ENCODE measurements at places on chromosomes 5 and 9.

GRCh38 chr9:127537014-127537413 is 75.1 kb upstream of the STXBP1 start:
- DNase-seq: no peak

- DNase-seq: no peak
Measured at GRCh38 chr9:135355521-135356011, 124.0 kb upstream of the PPP1R26 start.

- DNase-seq: no peak
Measured at GRCh38 chr5:128300181-128300580, 216.6 kb downstream of the SLC12A2 start.

- no peak for DNase-seq
Measured at GRCh38 chr9:27497883-27498417, 26.1 kb upstream of the IFNK start.

DNA sequence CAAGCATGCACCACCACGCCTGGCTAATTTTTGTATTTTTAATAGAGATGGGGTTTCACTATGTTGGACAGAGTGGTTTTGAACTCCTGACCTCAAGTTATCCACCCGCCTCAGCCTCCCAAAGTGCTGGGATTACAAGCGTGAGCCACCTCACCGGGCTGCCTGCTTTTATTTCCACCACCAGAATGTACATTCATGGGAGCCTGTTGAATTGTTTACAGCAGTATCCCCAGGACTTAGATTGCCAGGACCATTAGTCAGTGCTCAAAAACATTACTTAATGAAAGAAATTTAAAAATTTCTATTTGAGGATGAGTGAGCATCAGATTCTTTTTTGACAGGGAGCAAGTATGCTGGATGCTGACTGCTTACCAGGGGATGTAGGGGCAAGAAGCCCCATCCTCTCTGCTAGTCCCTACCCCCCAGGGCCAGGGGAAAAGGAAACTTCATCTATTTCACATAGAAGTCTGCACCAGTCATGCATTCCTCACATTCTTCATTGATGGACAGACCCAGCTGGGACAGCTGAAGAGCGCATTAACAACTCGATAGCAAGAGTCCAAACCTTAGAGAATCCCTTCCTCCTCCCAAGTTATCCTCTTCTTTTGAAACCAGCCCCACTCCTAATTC is 10.3 kb upstream of the RGMB start:
- DNase-seq: no peak

GRCh38 chr5:81156732-81157131 is 76.4 kb upstream of the CKMT2 start:
- DNase-seq: no peak

DNA sequence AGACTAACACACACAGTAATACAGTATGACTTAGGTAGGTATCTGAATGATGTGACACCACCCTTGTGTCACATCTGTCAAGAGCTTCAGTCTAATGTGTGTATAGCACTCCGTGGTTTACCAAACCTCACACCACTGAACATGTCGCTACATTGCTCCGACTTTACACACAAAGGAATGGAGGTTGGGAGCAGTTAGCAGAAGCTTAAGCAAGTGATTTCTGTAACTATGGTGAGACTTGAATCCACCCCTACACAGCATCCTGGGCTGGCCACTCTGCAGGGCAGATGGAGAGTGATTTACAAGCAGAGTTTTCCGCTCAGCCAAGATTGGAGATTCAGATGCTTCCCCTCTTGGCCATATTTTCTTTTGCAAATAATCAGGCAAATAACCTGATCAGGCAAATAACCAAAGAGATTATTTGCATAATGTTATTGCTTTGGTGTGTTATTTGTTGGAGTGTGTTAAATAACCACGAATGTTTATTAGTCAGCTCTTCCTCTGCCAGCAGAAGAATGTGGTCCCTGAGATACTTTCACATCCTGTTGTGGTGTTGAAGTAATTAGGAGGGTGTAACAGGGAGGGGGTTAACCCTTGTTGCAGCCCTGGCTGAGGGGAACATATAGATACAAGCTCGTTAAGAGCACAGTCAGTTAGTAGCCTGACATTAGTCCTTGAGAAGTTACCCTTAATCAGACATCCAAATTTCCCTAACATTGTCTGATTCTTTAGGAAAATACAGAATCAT is 92.8 kb downstream of the SNX18 start:
- no peak for DNase-seq

GRCh38 chr5:31397926-31398557 is 133.9 kb downstream of the DROSHA start:
- no peak for DNase-seq

- DNase-seq: no peak
Measured at GRCh38 chr5:98796197-98796972, 22.9 kb downstream of the RGMB start.

GRCh38 chr5:179986328-179986727 is 78.6 kb upstream of the TBC1D9B start:
- no peak for DNase-seq

GRCh38 chr5:172543484-172544298 is 89.4 kb upstream of the SH3PXD2B start:
- no peak for DNase-seq

- no peak for DNase-seq
Measured at GRCh38 chr5:136276946-136277345, 84.0 kb upstream of the SMIM32 start.

DNA sequence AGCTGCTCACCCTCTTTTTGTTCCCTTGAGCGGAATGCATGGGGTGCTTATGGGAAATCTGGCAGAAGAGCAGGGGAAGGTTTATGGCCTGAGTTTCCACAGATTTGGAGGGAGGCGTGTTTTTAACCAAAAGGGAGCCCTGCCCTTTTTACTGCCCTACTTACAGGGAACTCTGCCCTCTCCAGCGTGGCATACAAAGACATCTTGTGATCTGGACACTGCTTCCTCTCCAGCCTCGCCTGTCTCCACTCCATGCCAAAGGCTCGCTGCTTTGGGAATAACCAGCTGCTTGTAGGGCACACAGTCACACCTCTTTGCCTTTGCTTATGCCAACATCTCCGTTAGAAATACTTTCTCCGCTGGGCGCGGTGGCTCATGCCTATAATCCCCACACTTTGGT is 314.2 kb downstream of the ARHGAP26 start:
- no peak for DNase-seq

DNA sequence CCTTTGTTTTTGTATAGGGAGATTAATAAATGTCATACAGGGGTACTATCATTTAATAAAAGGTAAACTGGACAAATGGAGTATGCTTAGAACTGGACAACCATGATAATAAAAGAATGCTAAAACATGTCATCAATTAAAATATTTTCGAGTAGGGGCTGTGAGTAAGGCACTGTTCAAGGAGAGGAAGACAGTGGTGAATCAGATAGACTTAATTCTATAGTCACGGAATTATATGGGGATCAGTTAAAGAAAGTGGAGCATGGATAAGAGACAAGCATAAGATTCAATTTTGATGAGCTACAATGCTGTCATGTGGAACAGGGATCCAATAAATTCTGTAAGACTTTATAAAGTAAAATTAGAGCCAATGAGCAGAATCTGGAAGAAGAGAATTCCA is 104.5 kb downstream of the HMHB1 start:
- DNase-seq: no peak

GRCh38 chr5:109412981-109413402 is 3.2 kb upstream of the PJA2 start:
- DNase-seq: no peak

DNA sequence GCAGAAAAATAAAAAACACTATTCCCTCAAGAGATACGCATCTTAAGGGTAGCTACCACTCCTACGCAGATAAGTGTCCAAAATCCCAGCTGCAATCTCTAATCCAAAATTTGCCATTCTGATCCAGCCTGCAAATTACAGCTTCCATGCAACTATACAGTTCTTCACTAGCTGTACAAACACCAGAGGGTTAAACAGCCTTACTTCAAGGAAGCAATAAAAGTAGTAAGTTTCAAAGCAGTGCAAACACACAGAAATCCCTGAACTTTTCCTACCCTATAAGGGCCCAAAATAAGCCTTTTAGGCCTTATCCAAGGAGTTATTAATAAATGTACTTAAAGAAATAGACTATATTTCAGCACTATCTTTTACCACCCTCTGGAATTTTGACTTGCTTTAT is 39.5 kb downstream of the PWWP2A start:
- DNase-seq: no peak

DNA sequence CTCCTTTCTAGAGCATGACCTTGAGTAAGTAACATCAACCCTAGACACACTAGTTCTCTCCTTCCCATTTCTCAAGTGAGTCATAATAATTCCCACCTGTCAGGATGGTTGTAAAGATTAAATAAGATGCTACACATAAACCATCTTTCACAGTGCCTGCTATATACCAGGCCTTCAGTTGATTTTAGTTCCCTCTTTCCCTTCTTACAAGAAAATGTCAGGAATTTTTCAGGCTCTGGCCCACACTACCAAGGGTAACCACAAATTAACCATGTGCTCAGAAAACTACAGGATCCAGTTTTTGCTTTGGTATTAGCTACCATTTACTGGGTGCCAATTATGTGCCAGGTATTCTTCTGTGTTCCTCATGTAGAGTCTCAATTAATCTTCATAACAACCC is 42.7 kb upstream of the RARS1 start:
- no peak for DNase-seq

- no peak for DNase-seq
Measured at GRCh38 chr5:28862860-28863196, 1824.4 kb upstream of the CDH9 start.

GRCh38 chr9:4842734-4843133 is 50.0 kb downstream of the RCL1 start:
- no peak for DNase-seq

DNA sequence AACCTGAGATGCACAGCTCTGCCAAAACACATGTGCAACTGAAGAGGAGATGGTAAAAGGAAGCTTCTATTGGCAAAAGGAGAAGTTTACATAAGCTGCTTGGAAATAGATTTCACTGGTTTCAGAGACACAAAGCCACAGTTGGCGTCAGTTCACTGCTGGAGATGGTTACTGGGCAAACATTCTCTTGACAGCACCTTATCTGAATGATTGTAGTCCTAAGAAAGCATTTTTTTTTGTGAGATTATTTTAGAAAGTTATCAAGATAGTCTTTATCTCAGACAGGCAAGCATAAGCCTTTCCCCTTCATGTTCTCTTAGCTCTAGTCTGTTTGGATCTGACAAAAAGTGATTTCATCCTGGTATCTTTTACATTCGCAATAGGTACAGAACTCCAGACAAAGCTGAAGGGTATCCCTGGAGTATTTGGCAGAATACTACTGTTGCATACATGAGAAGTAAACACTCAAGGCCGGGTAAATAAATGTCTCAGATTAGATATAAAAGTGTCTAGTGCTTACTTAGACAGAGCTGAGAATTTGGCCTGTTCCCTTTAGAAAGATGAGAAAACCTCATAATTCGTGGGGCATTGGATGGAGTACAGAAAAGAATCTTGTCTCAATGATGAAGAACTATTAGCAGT is 1668.0 kb upstream of the NUDT12 start:
- no peak for DNase-seq

GRCh38 chr9:135183528-135184180 is 96.2 kb downstream of the OLFM1 start:
- no peak for DNase-seq

- DNase-seq: no peak
Measured at GRCh38 chr9:811106-811531, 30.4 kb upstream of the DMRT1 start.

GRCh38 chr5:167304834-167305469 is 986.5 kb upstream of the WWC1 start:
- no peak for DNase-seq

DNA sequence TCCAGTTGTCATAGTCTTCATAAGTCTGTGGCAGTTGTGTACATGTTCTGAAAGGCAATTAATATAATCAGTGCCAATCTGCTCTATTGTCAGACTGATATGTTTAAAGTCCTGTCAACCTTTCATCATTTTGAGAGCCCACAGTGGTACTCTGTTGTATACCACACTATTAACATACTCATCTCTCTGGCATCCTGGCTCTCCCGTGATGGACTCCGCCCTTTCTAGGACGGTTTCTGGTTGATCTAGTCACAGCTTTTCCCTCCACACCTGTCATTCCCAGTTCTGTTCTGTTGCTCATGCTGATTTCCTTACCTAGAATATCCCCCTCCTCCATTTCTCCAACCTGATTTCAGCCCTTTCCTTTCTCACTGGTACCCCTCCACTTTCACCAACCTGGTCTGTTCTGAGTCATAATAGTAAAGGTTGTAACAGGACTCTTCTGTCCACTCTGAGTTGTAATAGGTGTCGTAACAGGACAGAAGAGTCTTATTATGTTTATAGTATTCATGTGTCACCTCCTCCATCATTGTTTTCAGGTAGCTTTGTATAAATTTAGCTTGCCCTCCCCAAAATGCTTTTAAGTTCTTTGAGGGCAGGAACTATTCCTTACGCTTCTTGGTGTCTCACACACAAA is 4.1 kb downstream of the PTCD2 start:
- no peak for DNase-seq

GRCh38 chr5:96483878-96484277 is 50.8 kb upstream of the PCSK1 start:
- no peak for DNase-seq

- no peak for DNase-seq
Measured at GRCh38 chr5:148972974-148973374, 89.9 kb downstream of the SH3TC2 start.

DNA sequence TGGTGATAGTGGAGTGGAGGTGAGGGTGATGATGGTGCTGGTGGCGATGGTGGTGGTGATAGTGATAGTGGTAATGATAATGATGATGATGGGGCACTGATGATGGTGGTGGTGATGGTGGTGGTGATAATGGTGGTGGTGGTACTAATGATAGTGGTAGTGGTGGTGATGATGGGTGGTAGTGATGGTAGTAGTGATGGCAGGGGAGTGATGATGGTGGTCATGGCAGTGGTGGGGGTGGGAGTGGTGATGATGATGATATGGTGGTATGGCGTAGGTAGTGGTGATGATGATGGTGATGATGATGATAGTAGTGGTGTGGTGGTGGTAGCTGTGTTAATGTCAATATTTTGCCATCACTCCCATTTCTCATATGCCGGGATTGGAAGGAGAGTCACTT is 44.5 kb upstream of the ORM1 start:
- DNase-seq: no peak

DNA sequence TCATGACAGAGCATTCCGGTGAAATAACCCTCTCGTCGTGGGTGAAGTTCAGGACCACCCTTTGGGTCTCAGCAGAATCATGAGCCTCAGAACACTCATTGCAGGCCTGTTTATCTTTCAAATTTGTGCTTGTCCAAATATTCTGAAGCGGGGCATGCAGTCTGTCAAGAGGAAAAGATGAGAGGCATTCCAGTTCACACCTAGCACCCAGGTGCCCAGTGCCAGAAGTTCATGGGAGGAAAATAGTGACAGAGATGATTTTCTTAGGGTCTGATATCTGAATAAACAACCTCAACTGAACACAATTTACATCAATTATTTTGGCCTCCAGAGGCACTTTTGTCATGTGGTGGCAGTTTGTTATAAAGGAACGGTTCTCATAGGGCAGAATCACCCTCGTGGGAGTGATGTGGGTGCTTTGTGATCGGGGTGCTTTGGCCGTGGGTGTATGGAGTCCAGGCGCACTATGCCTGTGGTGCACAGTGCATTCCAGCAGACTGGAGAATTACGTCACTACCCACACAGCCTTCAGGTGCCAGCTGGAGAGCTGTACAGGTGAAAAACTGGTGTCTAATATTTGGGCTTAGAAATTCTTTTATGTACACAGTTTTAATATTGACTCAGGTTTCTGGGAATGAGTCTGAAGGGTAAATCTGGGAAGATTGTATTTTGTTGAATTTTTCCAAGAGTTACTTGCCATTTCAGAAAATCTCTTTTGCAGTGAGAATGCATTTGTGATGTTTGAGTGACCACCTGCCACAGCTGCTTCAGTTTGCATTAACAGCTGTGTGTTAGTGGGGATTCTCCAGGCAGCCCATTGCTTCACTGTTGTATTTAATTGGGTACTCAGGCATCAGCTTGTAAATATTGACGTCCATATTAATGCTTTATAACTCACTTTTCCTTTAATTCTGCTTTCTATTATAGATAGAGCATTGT is 289.3 kb downstream of the FANCC start:
- no peak for DNase-seq
